NCI-H1105 treated with DMSO at 0.1 percent for 48 hours (cell line): ENCODE measurements at places on chromosomes 12 and 14.
A peak's percentile ranks its signal among the peaks of the same experiment; 100 is the strongest.

GRCh38 chr12:68501226-68501625 is 109.5 kb upstream of the RAP1B start:
- no peak for DNase-seq

DNA sequence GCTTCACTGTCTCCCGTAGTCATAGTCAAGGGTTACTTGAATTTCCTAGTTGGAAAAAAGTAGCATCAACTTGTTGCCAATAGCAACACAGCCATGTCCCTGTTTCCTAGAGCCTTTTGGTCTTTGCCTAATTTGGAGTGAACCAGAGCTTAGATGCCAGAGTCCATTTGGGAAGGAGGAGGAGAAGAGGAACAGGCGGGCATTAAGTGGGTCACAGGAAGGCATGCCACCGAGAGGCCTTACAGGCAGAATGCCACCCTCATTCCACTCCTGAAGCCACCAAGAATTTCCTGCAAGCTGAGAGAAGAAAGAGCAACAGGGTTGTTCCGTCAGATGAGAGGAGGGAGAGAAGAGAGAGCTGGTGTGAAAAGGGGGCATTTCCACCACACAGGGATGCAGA is 339.5 kb downstream of the DPF3 start:
- no peak for DNase-seq

DNA sequence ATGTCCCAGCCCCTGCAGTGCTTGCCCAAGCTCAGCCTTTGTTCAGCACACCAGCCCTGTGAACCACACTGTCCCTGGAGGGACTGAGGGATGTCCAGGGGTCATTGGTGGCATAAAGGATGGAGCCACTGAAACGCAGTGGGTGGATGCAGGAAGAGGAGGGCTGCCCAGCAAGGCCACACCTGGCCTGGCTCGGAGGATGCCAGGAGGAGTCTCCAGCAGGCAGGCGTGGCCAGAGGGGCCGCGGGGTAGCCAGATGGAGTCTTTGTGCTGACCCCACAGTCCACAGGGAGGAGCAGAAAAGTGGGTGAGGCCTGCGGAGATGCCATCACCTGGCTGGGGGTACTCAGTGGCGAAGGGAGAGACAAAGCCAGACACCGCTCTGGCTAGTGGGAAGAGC is 108.5 kb upstream of the C14orf180 start:
- no peak for DNase-seq

DNA sequence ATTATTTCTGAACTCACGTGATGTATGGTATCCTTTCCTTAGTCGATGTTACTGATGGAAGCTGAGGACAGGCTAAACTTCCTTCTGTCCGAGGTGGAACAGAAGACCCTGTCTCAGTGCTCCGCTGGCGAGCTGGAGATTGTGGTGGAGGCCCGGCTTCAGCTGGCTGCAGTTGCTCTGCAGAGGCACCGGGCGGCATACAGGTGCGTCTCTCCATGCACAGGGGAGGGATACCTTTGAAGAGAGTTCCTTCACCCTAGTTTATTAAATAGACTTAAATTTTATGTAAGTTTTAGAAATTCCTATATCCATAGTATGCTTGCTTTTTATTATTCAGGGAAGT is 186.7 kb upstream of the NEDD1 start:
- peak; percentile 46 for DNase-seq

DNA sequence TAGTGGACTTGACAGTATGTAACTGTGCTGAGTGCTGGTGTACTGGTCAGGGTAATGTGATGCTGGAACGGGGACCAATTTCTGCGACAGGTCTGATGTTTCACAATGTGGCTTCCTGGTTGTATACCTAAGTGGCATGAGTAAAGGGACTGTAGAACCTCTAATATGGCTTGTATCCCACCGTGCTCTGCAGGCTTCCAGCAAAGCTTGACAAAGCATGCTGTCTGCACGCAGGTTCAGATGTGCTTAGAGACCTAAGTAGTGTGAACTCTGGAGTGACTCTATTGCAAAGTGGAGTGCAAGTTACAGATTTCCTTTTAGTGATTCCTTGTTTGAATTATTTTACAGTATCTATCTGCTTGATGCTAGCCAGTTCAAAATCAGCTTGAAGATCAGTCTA is 415.8 kb upstream of the NOVA1 start:
- DNase-seq, result no peak

GRCh38 chr12:54658306-54659264 is 10.4 kb upstream of the DCD start:
- DNase-seq, result no peak

- no peak for DNase-seq
Observed at GRCh38 chr12:19687371-19687770, 248.1 kb downstream of the AEBP2 start.

- DNase-seq, result no peak
Observed at GRCh38 chr12:2805143-2805520, 7.3 kb upstream of the ITFG2 start.

DNA sequence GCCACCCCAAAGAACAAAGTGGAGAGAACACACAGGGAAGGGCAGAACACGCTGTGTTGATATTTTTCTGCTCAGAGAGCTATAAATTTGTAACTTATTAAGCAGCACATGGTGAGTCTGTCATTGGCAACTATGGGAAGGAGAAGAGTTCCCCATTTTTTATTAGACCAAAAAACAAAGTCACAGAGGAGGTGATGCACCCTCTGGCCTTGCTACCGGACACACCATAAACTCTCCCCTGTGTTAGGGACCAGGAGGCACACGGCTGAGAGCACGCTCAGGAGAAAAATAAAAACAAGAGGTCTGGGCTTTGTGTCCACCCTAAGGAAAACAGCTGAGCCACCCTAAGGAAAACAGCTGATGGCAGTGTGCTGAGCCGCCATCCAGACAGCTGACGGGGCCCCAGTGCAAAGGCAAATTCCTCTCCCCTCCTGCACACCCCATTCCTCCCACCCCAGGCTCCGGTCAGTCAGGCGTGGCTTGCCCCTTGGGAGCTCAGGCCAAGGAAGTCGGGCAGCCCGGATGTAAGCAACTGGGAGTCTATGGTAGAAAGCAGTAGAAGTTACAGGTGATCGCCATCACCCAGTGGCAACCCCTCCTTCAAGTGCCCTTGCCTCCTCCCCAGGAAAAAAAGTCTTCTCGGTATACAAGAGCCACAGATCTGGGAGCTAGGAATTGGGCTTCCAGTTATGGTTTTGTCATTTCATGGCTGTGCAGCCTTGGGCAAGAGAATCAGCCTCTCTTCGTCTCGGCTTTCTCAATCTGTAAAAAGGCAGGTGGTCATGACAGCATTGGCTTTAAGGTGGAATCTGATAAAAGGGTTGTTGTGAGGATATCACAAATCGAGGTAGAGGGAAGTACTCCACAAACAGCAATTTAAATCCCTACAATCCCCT is 2.4 kb downstream of the PXN start:
- no peak for DNase-seq

DNA sequence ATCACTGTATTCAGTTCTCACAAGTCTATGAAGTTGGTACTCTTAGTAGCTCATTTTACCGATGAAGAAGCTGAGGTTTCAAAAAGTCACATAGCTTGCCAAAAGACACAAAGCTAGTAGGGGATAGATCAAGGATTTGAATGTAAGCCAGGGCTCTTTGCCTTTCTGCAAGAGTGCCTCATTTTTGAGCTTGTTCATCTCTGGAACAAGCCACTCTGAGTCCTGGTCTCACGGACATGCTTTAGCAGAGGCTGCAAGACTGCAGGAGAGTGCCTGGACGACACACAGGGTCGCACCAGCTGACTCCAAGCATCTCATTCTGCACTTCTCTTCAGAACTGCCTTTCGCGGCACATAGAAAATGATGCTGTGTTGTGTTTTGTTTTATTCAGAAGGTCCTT is 3.7 kb downstream of the NUAK1 start:
- peak; percentile 23 for DNase-seq

DNA sequence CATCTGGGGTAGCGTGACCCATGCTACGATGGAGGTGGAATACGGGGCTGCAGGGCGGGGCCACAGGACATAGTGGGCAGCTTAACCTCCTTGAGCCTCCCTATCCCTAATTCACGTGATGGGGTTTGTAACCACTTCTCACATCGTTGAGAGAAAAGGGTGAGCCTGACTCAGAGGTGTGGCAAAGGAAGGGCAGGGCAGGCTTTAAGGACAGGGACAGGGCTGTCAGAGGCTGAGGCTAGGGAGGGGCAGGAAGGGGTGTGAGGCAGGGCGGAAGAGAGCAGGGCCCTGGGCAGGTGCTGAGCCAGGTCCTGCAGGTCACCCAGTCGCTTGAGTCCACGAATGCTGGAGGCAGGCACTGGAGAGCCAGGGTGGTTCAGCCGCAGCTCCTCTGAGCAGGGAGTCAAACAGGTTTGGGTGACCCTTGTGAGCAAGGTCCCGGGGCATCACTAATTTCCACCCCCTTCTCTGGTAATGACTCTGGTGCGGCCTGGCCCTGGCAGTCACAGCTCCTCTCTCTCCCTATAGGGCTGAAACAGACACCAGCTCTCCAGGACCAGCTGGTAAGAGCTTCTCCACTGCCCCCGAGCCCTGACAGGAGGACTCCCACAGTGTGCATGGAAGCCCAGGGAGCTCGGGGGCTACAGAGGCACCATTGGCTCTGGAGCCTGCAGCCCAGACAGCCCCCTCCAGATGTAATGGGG is 7.5 kb upstream of the AQP2 start:
- no peak for DNase-seq

DNA sequence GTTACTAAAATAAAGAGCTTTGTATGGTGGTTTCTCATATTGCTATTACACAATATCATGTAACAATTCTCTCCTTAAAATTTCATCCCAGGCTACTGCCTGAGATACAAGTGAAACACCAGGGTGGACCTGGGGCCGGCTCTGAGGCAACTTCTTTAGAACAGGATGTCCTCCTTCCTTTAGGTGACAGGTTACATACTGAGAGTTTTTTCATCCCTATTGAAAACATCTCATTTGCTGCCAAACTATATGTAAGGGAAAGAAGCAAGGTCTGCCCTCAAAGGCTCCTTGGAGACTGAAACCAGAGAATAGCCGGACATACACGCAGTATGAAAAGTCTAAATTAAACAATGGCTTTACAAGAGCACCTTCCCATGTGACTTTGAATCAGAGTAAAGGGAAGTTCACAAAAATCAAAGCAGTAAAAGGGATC is 139.9 kb downstream of the DUSP6 start:
- no peak for DNase-seq
